ENCODE measurements at places on chromosomes 11 and 22. TPM values are rescaled to one million over a fixed set of nuclear protein-coding genes. Genes with fewer than 3 reads are reported as not detected.

PANX3 gene
- not detected for total RNA-seq

GDPD4 gene
- total RNA-seq = not detected

MS4A3 gene
- 0.43 TPM for total RNA-seq

NUCB2 gene
- total RNA-seq = 43.6 TPM

NUP50 gene
- 126 TPM for total RNA-seq

BIRC3 gene
- total RNA-seq = 104 TPM

APOL1 gene
- total RNA-seq = 15.7 TPM

PGA5 gene
- total RNA-seq = not detected

P2RY6 gene
- total RNA-seq = not detected

AGBL2 gene
- 9.9 TPM for total RNA-seq

RFPL3 gene
- not detected for total RNA-seq

SHANK3 gene
- 0.47 TPM for total RNA-seq

LAYN gene
- 1.0 TPM for total RNA-seq

ART1 gene
- total RNA-seq = not detected

BCO2 gene
- 1.5 TPM for total RNA-seq

BARX2 gene
- total RNA-seq = not detected

OR5P2 gene
- total RNA-seq = not detected

TRIM29 gene
- total RNA-seq = not detected

TRIM49 gene
- not detected for total RNA-seq

MMP12 gene
- not detected for total RNA-seq

MUC5AC gene
- not detected for total RNA-seq

PHF21A gene
- total RNA-seq = 81.5 TPM

CLCF1 gene
- total RNA-seq = 2.2 TPM

SLC1A2 gene
- total RNA-seq = 0.12 TPM

CATSPER1 gene
- not detected for total RNA-seq

ZP1 gene
- total RNA-seq = not detected

NLRP6 gene
- 22.7 TPM for total RNA-seq

PNPLA3 gene
- total RNA-seq = not detected

GAL3ST1 gene
- total RNA-seq = not detected

SMDT1 gene
- total RNA-seq = 129 TPM
